ENCODE measurements at places on chromosomes 13 and 19.

GRCh38 chr19:8731428-8732169, 10.2 kb downstream of the OR2Z1 start:
- DNase-seq: no peak

DNA sequence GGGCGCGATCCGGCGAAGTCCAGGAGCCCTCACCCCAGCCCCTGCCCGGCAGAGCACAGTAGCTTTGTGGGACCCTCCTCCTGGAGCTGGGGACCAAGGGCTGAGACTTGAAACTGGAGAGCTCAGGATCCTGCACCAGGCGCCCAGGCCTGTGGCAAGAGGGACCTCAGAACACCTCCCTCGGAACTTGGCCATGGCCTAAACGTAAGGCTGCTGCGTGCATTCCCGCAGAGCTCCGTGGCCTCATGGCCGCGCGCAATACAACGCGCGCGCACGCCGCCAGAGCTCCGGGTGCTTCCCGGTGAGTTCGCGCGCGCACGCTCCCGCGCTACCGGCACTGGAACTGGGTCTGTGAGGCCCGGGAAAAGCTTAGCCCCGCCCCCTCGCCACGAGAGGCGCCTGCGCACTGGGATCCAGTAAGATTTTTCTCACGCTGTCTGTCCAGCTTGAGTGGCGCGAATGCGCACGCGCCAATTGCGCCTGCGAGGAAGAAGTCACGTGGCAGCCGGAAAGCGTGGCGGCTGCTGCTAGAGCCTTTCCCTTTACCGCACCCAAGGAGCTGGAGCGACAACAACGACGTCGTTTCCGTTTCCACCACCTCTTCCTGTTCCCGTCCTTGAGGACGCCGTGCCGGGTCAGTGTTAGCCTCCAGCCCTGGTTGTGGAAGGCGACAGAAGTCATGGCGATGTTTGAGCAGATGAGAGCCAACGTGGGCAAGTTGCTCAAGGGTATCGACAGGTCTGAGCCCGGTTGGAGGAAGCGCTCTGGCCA, at the start of gene EIF3K:
TSS of gene EIF3K (plus strand) at position 599 of the 771 bp plus-strand sequence. CDS start at position 680, 81 bp downstream.
- peak; percentile 100 for DNase-seq

DNA sequence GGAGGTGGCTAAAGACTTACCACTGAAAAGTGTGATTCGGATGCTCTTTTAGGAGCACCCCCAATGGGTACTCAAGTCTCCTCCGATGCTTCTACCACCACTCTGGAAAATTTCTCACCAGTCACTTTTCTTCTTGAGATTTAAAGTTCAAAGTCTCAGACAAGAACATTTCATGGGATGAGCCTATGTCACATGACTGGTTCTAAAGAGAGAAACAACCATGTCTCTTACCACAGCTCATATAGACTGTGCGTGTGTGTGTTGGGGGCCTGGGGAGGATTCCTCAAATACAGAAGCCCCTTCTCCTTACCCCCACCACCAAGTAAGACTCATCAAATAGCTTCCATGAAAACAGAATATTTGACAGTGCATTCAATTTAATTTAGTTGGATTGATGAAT, 181.7 kb upstream of the MIR17HG start:
- no peak for DNase-seq

DNA sequence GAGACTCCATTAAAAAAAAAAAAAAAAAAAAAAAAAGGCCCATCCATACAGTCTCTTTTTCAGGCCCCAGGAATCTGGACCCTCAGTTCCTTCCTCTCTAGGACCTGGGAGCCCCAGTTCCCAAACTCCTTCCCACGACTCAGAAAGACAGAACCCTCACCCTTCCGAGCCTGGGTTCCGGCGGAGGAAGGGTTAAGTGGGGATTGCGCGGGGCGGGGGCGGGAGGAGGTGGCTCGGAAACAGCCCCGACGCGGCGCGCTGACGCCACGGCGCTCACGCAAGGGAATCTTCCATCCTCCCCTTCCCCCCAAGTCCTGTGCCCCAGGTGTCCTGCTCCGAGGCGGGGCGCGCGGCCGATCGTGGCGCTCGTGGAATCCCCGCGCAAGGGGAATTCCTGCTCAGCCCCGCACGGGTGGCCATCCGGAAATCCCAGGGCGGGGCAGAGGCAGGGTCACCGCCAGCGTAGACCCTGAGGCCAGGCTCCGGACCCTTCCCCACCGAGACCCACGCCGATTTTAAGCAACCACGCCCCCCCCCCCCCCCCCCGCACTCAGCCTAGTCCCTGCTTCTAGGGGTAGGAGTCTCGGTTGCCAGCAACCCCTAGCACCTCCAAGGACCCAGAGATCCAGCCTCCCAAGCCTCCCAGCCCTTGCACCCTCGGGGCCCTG, 659 bp downstream of the NFKBID start:
- DNase-seq: peak; percentile 77

DNA sequence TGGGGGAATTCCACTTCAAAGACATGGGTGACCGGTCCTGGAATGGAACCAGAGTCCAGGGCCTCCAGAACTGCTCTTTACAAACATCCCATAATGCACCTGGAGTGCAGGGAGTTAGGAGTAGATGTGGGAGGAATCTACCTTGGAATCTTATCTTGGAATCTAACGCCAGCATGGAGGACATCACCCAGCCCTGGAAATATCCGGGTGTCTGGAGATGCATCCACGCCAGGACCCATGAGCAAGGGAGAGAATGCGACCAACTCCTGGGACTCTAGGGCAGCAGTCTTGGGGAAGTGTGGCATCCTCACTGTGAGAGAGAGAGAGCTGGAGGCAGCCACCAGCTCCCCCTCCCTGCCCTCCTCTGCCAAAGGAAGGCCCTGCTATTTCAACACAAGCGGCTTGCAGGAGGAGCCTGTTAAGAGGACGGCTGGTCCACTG, 211.8 kb downstream of the UQCRFS1 start:
- DNase-seq: no peak

GRCh38 chr13:52599848-52600603, 42.2 kb upstream of the HNRNPA1L2 start:
- DNase-seq: no peak

DNA sequence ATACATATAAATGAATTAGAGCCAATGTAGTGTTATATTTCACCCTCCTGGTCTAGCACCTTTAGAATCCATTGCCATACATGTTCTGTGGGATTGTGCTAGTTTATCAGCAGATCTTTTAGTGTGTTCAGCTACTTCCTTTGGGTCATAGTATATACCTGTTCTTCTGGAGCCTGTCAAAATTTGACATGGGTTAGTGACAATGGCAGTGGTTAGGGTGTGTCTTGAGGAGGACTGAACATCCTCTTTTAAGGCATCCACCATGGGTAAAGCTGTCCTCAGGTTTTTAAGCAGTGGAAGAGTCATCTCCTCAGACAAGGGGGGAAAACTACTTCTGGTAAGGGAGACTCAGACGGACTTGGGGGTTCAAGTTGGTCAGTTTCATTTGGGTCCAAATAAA, 29.4 kb downstream of the DNAJC3 start:
- DNase-seq: no peak

DNA sequence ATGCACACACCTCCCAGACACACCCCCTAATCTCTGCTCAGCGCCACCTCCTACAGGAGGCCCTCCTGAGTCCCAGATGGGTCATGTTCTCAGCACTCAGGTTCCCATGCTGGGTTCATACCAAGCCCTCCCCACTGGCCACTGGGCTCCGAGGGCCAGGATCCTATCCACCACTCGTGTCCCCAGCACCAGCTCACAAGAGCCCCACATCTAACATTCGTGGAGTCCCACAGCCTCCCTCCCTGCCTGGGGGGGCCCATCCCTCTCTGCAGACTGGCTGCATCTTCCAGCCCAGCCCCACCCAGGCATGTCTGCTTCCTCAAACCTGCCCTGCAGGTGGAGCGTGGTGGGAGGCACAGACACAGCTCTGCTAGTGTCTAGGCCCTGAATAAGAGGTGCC, 227.4 kb downstream of the TUBA3C start:
- DNase-seq: no peak

DNA sequence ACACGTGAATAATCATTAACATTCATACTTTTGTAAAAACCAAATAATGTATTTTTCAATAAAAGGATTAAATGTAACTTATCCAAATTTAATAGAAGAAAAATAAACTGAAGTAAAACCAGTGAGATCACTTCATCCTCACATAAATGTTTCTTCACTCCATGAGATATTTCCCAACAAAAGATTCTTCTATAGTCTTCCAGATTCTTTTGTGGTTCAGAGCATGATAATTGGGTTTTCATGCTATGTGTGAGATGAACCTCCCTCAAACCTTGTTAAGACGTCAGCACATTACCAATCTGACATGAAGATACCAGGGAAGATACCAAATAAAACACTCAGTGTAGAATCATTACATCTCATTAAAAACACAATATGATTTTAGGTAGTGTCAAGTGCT, 62.9 kb upstream of the OXGR1 start:
- DNase-seq: no peak

DNA sequence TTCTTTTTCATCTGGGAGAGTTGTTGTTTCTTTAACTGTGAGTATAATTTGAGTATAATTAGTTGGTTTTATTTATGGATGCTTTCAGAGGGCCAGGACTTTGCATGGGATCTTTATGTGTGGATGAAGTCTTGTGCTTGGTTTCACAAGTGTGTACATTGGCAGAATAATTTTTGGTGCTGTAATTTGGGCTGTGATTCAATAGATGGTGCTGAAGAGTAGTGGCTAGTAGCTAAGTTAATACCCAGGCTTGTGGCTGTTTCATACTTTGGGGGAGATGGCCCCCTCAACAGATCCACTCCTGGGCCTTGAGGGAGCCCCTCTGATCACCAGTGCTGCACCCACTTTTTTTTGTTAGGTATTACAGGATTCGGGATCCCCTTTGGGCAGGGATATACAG, 1142.4 kb downstream of the SLITRK1 start:
- peak; percentile 3 for DNase-seq

GRCh38 chr19:46186717-46187101, 38.7 kb downstream of the IGFL2 start:
- DNase-seq: no peak

DNA sequence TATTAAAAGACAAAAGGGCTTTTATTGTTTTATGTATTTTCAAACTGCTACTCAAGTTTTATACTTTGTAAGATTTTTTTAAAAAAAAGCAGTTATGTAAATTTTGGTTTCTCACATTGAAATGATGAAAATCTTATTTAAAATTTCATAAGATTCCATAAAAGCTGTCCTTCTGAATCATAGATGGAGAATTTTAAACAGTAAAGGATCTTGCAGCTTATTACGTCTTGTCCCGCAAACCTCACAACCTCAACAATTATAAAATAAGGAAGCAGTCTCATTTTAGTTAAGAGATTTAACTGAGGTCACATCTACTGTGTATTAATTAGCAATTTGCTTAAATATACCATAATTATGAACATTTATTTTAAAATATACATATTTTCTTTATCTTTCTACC, 581.0 kb upstream of the SPRY2 start:
- no peak for DNase-seq

GRCh38 chr19:4090356-4091220, 23.9 kb upstream of the ZBTB7A start:
- DNase-seq: no peak

DNA sequence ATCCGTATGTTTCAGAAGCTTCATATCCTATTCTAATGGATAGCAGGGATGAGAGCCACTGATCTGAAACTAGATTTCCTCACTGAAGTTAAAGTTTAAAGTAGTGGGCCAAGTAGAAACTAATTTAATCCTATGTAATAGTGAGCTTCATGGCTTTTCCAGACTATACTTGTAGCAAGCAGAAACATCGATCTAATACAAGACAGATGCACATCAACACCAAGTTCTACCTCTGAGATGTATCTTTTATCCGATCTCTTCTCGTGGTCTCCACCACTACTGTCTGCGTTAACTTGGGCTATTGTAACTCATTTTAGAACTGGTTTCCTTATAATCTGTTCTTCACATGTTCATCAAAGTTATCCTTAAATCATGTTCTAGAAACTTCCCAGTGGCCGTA, 3.1 kb downstream of the ERCC5 start:
- no peak for DNase-seq

GRCh38 chr19:1255186-1256161, 7.1 kb downstream of the MIDN start:
- no peak for DNase-seq

DNA sequence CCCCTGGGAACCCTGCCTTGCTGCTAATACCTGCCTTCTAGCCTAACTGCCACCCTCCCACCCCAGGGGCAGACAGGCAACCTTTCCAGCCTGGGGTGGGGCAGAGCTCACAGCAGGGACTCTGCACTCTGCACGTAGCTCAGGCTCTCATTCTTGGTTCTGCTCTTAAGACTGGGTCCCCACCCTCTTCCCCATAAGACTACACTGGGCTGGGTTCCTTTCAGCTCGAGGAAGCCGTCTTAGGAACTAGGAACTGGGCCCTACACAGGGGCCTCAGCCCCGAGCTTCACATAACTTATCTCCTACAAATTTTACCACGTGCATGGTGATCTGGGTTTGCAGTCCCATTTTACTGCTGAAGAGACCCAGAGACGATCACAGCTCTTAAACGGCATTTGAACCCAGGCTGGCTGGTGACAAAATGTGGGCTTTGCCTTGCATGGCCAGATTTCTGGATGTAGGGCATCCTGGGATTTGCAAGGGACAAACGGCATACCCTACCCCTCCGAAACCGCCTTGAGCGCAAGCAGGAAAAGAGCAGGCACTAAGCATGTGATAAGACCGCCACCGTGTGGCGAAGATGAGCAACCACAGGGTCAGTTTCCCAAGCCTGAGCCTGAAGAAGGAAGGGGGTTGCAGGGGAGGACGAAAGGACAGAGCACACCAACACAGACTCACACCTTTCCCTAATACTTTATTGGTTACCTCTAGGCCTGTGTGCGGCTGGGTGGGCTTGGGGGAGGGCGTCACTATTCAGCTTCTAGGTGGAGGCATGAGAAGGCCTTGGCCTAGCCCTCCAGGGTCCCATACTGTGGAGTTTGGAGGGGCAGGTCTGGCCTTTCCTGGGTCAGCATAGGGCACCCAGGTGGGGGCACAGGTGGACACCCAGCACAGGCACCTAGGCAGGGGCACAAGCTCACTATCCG, 5.1 kb downstream of the JUNB start:
- DNase-seq: peak; percentile 75

DNA sequence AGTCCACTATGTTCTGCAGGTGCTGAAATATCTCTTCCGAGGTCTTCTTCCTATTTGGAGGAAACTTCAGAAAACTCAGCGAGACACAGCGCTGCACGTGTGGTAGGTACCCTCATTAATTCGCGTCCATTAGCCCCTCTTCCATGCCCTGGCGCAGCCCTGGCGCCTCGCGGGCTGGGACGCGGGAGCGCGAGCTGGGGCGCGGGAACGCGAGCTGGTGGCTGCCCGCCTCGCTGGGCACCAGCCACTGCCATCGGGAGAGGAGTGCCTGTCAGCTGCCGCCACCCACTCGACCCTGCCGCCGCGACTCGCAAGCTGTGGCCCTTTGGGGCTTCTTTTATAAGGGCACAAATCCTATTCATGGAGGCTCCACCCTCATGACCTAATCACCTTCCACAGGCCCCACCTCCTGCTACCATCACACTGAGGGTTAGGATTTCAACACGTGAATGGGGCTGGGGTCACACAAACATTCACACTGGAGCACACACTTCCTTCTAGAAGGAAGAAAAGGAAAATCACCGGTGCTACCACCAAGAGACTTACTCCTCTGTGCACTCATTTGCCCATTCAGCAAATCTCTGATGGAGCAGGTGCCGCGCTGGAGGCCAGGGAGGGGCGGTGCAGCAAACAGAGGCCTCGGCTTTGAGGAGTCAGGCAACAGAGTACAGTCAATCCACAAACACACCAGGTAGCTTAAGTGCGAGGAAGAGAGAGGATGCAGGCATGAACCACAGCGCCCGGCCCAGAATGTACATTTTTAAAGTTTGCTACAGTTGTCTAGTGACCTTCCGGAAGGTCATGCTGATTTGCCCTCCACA, 43.0 kb upstream of the LATS2 start:
- no peak for DNase-seq

All from NCI-H524 (cell line).